Calu3 (cell line): ENCODE measurements at places on chromosomes 2 and 18.

- DNase-seq, result no peak
Measured at GRCh38 chr2:118939994-118940393, 2.0 kb upstream of the MARCO start.

DNA sequence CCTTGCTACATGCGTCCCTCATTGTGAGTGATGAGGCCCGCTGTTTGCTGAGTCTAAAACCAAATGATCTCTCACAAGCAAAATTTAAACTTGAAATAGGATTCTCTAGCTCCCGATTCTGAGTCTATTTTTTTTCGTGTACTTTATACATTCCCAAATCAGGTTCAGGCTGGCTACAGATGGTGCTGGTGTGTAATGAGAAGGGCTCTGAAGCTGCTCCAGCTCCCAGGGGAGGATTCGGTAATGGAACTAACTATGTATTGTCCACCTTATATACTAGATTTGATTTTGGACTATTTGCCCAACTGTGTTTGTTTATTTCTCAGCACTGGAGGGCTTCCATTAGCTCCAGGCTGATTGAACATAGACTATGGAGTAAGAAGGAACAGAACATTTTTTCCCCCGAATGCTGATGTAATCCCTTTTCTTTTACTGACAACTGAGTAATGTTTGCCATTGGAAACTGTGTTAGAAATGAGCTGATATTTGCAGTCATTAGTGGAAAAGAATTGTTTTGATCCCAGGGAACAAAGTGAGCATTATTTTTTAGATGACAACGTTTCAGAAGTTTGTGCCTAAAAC, 274.0 kb upstream of the FIGN start:
- no peak for DNase-seq

DNA sequence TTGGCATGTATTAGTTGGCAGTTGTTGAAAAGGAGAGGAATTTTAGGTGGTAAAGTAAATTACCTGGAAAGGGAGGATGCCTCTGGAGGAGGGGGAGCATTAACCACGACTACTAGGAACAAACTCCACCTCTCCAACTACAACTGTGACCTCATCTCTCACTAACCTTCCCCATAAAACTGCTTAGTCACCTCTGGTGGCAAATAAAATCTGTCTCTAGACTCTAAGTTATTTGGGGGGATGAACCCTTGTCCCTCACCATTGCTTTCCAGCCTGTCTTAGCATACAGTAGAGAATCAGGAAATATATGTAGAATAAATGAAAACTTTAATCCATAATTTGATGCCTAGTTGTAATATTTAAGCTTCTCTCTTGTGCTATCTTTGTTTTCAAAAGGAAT, 27.6 kb upstream of the MYO1B start:
- DNase-seq, result no peak

DNA sequence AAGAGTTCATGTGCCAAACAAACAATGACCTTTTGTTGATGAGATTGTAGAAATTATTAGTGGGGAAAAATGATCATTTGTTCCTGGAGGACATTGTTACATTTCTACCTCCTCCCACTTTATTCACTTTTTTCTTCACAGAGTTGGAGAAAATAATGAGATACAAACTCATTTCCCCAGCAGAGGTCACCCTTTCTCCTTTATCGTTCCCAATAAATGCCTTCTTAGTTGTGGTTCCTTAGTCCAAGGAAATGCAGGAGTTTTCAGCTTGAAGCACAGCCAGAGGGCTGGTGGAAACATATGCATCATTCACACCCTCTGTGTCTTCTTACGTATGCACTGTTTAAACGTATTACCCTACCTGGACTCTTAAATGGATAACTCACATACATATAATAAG, 108.8 kb downstream of the SLC4A3 start:
- peak; percentile 54 for DNase-seq

DNA sequence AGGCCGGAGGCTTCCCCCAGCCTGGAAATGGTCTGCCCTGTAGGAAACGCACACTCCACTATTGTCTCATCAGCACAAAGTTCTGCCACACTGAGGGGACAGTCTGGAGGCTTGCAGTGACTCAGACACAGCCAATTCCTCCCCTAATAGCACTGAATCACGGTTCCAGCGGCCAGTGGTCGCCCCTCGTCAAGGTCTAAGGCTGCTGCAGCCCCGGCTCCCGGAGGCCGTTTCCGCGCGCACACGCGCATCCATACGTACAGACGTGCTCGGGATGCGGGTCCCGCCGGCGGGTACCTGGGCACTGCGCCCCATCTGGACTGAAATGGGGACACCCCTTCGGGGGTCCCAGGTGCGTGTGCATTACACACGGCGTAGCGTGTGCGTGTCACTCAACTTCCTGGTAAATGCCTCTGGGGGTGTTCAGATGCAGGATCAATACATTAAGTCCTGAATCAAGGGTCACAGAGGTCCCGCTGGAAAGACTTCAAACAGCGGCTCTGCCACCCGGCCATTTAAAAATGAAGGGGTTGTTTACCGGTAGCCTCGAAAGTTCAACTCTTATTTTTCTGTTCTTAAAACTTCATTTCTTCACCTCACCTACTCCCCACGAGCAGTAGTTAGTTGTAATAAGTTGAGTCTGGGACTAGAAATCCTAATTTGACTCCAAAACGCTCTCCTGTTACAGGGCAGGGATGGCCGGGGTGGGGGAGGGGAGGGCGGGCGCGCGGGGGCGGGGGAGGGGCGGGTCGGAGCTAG, 572 bp upstream of the ZNF516 start:
- peak; percentile 29 for DNase-seq

GRCh38 chr18:43525169-43525568, 247.9 kb upstream of the SYT4 start:
- peak; percentile 29 for DNase-seq

DNA sequence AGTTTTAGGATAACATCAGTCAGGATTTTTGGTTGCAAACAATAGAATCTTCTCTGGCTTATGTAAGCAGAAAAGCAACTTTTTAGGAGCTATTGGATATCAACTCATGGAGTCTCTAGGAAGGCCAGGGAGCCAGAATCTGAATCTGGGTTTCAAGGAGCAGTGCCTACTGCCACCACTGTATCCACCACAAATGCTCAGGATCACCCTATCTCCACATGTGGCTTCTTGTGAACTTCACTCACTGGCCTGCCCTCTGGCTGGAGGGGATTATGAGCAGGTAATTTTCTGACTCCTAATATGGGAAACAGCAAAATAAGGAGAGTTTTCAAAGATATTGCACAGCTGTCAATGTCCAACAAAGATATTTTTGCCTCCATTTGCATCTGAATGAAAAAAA, 142.9 kb downstream of the PKP4 start:
- no peak for DNase-seq

GRCh38 chr2:146128216-146128615, 1608.3 kb upstream of the ZEB2 start:
- DNase-seq, result no peak

DNA sequence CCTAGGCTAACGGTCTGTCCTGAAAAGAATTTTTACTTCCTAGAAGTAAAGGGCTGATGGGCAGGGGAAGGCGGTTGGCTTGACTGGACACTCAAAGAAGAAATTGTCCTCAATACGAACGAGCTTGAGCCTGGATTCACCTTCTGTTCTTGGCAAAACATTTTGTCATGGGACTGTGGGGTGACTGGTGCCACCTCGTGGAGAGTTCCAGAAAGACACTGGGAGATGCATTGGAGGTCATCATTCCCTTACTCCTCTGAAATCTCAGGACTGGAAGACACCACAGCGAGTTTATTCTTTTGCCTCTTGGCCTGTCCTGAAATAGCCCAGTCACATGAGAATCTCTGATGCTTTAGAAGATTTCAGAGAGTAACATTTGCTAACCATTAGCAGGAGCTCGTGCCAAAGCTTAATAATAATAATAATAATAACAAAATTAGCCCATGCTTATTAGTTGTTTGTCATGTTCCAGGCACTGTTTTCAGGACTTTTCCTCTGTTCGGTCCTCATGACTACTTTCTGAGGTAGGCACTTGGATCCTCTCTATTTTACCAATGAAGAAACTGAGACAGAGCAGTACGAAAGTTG, 44.5 kb downstream of the TMEM182 start:
- peak; percentile 68 for DNase-seq

GRCh38 chr2:230773039-230773773, 60.6 kb downstream of the CAB39 start:
- no peak for DNase-seq

GRCh38 chr18:31373641-31374040, 2.9 kb upstream of the DSG4 start:
- no peak for DNase-seq

- no peak for DNase-seq
Measured at GRCh38 chr2:127405255-127405610, 13.0 kb upstream of the PROC start.
